NCI-H1092 (cell line): ENCODE measurements at places on chromosomes 1 and 21.

- DNase-seq = no peak
Measured at GRCh38 chr1:244662599-244662998, 9.7 kb downstream of the DESI2 start.

DNA sequence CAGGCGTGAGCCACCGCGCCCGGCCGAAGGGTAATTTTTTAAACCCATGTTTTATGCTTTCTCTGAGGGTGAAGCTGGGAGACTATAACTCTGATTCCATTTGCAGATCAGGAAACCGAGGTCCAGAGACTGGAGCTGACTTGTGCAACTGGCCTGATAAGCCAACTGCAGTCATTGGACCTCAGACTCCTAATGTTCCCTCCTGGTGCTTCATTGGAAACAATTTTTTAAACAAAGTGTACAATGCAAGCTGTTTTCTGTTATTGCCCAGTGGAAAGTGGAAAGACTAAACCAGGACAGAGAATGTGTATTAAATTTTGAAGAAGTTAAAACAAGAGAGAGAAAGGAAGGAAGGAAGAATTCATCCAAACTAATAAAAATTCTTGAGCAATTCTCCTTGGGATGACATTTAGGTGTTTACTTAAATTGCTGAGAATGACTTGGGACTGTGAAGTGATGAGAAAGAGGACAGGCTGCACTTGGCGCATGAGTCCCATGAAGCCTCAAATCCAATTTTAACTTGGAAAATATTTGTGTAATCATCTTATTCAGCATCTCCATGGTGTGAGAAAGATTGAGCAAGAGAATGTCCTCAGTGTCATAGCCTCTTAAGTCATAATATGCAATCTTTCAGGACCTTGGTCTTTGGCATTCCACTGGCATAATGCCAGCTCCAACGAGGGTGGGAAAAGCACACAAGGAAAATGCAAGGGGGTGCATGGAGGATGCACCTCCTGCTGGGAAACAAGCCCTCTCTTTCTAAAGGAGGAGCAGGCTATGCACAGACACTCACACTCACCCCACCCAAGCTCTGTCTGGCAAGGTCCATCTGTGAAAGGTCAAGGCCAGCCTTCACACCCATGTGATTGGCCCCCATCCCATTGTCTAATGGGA is 342.0 kb downstream of the SIPA1L2 start:
- no peak for DNase-seq

DNA sequence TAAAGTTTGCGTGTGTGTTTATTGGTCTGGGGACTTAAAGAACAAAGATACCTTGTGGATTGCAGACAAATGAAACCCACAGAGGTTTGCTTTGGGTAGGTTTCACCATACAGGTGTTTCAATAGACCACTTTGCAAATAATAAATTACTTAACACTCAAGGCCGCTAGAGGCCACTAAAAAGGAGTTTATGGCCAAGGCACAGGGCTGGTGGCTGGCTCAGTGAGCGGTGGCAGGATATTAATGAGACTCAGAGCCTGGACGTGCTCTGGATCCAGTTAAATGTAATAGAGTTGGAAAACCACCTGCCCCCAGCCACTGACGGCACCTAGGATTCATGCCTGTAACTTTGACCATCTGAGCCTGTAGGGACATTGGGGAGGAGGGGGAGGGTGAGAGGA is 44.5 kb downstream of the LRRC38 start:
- DNase-seq = no peak

- no peak for DNase-seq
Measured at GRCh38 chr1:53396573-53397268, 62.5 kb upstream of the DMRTB1 start.

DNA sequence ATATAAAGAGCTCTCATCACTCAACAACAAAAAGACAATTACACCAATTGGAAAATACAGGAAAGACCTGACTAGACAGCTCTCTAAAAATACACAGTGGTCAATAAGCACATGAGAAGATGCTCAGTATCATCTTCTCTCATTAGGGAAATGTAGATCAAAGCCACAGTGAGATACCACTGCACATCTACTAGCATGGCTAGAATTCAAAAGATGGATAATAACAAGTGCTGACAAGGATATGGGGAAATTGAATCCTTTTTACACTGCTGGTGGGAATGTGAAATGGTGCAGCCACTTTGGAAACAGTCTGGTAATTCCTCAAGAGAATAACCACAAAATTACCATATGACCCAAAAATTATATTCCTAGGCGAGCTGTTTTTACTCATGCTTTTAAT is 9.4 kb downstream of the ACOT7 start:
- DNase-seq = no peak

- DNase-seq = no peak
Measured at GRCh38 chr1:90798344-90798743, 81.2 kb upstream of the BARHL2 start.

DNA sequence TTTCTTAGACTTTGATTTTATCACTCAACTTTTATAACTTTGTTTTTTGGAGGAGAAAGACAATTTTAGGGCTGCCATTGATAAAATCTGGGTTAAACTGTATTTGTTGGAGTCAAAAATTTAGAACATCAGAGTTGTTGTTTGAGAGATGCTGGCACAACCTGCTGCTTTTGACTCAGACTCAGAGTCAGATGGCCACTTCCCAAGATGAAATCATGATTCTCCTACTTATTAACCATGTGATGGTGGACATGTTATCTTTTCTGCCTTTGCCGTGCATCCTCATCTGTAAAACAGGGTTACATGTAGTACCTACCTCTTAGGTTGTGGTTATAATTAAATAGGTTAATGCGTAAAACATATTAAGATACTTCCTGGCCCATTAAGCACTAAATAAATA is 71.2 kb downstream of the PLA2G4A start:
- no peak for DNase-seq

DNA sequence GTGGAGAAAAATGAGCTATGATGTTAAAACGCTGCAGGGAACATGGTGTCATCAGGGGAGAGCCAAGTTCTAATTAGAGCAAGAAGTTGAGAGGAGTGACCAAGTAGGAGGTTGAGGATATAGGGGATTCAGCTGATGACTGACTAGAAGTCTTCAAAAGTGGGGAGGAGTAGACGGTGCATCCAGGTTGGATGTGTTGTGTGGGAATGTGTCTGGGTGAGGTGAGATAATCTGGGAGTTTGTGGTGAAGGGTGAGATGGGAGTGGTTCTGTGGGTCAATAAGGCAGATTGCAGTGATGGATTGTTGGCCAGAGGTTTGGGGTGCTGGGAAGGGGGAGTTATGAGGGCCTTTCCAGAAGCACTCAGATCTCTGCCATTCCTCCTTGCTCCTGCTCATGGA is 72.0 kb upstream of the IRF2BP2 start:
- no peak for DNase-seq

DNA sequence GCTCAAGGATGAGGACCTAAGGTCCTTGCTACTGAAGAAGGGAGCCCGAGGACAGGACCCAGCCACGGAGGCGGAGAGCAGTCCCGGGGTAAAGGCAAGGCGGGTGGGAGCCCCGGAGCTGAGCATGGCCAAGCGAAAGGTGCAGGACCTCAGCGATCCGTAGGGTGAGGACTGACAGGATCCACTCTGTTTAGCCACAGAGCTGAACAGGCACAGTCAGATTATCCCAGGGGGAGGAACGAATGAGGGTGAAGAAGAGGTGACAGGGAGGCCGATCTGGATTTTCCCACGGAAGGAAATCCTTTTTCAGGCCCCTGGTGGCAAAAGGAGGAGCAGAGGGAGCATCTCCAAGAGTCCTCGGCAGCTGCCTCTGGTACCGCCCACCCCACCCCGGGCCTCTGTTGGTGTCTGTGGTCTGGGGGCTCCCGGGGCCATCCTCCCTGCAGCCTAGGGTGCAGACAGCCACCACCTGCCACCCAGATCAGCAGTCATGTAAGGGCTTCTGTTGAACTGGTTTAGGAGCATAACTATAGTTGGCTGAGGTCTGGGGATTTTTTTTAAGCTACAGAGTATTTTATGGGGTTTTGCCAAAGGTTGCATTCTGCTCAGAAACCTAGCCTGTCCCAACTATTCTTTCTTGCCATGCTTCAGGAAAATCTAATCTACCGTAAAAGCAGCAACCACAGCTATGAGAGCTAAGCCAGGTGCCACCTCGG is 32.3 kb upstream of the LBR start:
- DNase-seq = no peak

GRCh38 chr21:28932717-28933116 is 60.0 kb downstream of the LTN1 start:
- DNase-seq = no peak

- DNase-seq = no peak
Measured at GRCh38 chr1:199817266-199817665, 210.2 kb upstream of the NR5A2 start.

GRCh38 chr1:3262681-3263286 is 191.7 kb upstream of the ARHGEF16 start:
- no peak for DNase-seq

- DNase-seq = no peak
Measured at GRCh38 chr1:230303069-230303468, 123.1 kb downstream of the PGBD5 start.

GRCh38 chr21:42467140-42467983 is 28.7 kb downstream of the RSPH1 start:
- DNase-seq = peak; percentile 25

- no peak for DNase-seq
Measured at GRCh38 chr1:42735477-42736105, 4.4 kb downstream of the CLDN19 start.

DNA sequence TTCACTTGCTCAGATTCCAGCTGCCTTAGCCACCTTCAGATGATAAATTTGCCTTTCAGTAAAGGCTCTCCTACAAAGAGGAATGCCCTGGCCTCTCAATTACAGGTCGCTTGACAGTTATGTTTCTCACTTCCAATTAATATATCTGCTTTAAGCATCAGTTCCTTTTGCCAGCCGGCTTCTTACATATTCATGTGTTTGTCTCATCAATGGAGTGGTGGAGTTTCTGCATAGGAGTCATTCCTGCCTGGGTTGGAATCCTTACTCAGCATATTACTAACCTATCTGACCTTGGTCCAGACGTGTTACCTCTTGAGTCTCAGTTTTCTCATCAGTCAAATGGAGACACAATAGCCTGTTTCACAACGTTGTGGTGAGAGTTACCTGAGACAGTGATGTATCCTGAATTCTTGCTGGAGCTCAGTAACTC is 9.4 kb upstream of the SESN2 start:
- no peak for DNase-seq

- no peak for DNase-seq
Measured at GRCh38 chr1:110508028-110508940, 10.7 kb downstream of the KCNA10 start.

DNA sequence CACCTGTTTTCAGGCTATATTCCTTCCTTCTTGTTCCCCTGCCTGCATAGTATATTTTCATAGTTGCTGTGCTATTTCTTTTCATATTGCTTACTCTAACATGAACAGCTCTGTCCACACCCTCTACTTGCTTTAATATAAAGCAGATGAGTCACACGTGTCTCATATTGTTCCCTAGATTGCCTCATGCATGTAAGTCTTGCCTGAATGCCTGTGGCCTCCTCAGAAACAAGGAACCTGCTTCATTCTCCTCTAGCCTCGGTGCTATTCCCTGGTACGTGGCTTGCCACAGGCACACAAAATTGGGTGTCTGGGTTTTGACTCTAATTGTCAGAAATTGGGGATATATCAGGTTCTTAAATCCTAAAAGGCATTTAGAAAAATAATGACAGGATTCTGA is 16.5 kb upstream of the PKP1 start:
- no peak for DNase-seq

DNA sequence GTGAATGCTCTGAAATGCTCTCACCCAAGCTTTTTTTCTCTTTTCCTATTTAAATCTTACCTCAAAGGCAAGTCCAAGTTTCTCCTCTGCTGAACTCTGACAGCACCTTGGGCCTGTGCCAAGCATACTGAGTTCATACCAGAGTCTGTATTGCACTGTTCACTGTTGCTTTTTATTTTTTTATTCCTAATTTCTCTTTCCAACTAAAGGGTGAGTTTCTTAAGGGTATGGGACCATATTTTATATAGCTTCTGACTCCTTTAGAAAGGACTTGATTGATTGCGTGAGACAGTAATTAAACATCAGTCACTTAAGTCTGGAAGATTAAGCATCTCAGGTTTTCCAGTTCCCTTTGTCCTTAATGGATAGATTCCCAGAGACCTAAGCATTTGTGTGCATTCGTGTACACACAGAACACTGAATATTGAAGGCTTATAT is 69.9 kb downstream of the CACHD1 start:
- DNase-seq = no peak

DNA sequence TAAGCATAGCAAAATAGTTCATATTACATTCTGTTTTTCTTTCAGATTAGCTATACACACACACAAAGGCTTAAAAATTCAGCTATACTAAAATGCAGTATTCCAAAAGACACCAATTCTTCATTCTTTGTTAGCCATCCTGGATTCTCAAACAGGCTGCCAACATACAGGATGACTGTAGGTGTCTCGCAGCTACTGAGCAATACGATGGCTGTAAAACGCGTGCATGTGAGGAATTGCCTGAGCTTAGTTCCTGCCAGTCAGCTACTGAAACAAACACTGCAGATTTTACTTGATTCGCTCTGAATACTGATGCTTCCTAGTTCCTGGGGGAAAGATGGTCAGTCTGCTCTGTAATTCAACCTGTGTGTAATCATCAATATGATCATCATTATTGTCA is 24.7 kb upstream of the HMGN1 start:
- peak; percentile 20 for DNase-seq

GRCh38 chr1:37472994-37473393 is 1.4 kb upstream of the ZC3H12A start:
- DNase-seq = no peak

DNA sequence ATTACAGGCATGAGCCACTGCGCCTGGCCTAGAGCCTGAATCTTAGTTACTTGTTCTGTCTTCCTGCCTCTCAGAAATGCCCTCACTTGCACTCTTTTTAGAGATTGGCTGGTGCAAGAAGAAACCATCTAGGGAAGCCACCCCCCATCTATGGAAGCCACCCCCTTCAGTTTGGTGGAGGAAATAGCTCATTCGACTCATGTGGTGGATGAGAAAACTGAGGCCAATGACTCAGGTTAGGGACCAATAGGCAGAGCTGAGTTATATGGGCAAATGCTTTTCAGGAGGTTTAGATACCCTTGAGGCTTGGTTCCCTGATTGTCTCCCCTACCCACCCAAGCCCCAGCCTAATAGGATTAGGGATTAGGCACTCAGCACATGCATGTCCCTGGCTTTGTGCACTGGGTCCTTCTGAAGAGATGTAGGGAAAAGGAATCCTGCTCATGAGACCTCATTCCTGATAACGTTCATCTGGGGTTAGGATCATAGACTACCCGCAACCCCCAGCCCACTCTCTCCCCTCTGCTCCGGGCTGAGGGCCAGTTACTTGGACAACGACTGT is 77.1 kb downstream of the PAX7 start:
- DNase-seq = no peak

- DNase-seq = no peak
Measured at GRCh38 chr1:221350091-221350490, 391.8 kb downstream of the DUSP10 start.

- DNase-seq = peak; percentile 51
Measured at GRCh38 chr21:31198575-31198974, 145.5 kb downstream of the TIAM1 start.

- no peak for DNase-seq
Measured at GRCh38 chr1:21793104-21793503, 10.2 kb upstream of the USP48 start.

DNA sequence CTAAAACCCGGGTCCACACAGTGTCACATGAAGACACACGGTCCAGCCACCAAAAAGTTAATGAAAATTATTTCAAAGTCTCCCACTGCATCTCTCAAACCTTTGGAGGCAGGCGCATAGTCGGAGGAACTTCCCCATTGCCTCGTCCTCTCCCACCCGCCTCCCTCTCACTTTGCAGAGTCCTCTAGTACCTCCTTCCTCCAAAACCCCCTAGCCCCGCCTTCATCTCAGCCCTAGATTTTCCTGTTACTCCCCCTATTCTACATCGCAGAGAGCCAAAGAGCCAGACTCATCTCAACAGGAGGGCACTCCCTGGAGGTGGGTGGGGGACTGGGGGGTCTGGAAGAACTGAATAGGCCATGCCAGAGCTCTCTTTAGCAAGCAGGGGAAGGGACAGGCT is 79.3 kb downstream of the DISP3 start:
- no peak for DNase-seq
